ENCODE measurements at places on chromosomes 2 and 18.

- peak; percentile 77 for DNase-seq
Observed at GRCh38 chr18:2932247-2933181, 80.4 kb downstream of the LPIN2 start.

GRCh38 chr2:223082706-223083105 is 30.7 kb downstream of the KCNE4 start:
- no peak for DNase-seq

DNA sequence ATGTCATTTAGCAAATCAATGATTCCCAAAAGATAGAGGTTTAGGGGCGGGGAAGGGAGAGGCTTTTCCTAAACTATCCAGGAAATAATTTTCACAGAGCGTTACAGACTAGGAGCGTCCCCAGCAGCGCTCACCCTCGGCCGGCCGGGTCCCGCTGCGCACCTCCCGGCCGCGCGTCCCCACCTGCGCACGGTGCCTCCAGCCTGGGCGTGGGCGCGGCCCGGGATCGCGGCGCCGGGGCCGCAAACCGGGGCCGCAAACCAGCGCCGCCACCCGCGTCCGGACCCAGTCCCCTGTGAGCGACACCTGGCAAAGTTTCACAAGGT is 684 bp upstream of the ZCCHC2 start:
- DNase-seq: no peak

DNA sequence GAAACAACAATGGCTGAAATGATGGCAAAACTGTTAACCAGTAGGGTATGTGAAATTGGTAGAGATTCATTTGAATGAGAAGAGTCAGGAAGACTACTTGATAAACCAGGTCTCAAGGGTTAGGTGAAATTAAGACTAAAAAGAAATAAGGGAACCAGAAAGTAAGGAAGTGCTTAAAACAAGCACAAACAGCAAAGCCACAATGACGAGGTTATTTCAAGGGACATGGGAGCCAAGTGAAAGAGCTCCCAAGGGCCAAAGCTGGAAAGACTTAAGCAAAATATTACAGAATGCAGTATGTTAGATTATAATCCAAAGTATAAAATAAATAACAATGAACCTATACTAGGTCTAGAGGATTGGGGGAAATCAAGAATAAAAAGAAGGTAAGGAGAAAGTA is 19.3 kb upstream of the CD302 start:
- no peak for DNase-seq

DNA sequence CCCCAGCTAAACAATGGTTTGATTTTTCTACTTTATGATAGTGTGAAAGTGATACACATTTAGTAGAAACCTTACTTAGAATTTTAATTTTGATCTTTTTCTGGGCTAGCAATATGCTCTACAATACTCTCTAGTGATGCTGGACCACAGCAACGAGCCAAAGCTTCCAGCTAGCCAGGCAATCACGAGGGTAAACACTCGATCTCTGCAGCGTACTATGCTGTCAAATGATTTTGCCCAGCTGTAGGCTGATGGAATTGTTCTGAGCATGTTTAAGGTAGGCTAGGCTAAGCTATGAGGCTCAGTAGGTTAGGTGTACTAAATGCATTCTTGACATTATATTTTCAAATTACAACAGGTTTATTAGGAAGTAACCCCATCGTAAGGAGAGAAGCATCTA is 207.5 kb downstream of the LRRTM4 start:
- no peak for DNase-seq

DNA sequence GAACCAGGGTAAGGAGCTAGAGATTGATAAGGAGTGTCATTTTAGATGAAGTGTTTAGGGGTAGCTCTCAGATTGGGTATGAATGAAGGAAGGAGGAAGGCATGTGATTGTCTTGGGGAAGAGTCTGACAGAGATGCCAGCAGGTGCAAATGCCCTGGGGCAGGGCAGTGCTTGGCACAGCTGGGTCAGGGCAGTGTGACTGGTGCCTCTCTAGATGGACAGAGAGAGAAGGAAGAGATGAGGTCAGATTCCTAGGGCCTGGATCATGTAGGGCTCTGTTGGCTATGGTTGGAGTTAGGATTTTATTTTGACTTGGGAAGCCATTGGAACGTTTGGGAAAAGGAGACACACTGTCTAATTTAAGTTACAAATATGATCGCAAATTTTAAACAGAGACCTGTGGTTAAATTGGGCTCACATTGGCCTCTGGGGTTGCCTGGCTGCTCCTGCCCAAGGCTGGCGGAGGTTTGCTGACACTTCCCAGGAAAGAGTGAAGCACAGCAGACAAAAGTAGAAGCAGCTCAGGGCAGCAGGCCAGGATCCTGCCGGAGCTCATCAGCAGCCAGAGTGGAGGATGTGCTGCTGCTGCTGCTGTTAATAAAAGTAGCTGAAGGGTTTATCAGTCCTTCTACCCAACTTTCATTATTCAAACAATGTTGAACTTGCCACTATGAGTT is 32.7 kb upstream of the FHL2 start:
- no peak for DNase-seq

GRCh38 chr2:207996848-207997247 is 28.5 kb downstream of the PLEKHM3 start:
- DNase-seq: no peak

GRCh38 chr2:562391-563364 is 114.5 kb downstream of the TMEM18 start:
- no peak for DNase-seq

- DNase-seq: peak; percentile 31
Observed at GRCh38 chr2:144379851-144380311, 140.0 kb downstream of the ZEB2 start.

GRCh38 chr2:120269816-120270215 is 17.2 kb downstream of the RALB start:
- DNase-seq: no peak

DNA sequence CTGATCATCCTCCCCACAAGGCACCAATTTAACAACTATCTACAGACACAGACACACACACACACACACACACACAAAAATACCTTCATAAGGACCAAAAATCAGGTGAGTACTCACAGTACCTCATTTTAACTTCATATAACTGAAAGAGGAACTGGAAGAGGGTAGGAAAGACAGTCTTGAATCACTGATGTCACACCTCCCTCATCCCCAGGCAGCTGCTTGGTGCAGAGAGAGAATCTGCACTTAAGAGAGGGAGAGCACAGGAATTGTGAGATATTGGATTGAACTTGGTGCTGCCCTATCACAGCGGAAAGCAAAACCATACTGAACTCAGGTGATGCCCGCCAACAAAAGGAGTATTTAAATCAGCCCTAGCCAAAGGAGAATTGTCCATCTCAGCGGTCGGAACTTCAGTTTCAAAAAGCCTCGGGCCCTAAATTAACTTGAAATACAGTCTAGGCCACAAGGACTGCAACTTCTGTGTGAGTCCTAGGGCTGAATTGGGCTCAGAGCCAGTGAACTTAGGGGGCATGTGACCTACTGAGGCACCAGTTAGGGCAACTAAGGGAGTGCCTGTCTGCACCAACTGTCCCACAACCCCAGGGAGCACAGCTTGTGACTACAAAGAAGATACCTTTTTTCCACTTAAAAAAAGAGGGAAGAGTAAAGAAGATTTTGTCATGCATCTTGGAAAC is 211.1 kb downstream of the LRATD1 start:
- DNase-seq: no peak

DNA sequence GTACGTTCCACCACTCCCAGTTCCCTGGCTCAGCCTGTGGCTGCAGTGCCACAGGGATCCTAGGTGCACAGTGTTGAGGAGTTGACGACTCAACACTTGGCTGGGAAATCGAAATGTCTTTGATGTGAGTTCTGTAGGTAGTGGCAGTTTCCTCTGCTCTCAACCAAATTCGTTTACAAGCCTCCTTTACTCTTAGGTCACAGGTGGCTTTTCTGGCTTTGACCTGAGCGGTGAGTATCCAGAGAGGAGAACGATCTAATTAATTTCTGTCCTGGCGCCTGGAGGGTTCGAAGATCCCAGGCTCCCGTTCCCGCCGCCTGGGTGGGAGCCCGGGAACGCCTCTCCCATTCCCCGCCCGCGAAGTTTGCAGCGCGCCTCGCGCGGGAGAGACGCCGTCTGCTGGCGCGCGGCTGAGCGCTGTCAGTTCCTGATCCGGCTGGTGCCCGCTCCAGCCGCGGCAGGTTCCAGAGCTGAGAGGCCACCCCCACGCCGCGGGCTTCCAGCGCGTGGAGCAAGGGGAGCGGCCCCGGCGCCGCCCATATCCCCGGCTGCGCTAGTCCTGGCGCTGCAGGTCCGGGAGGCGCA is at the start of gene LAMA3:
LAMA3 (plus strand) TSS at position 423 of the 585 bp plus-strand sequence. CDS start 231 bp downstream, outside the sequence.
- no peak for DNase-seq
